ENCODE measurements at places on chromosomes 11 and 22. TPM values are rescaled to one million over a fixed set of nuclear protein-coding genes. Genes with fewer than 3 reads are reported as not detected.

The CHRNA10 gene
- polyA plus RNA-seq = 0.42 TPM

DNA sequence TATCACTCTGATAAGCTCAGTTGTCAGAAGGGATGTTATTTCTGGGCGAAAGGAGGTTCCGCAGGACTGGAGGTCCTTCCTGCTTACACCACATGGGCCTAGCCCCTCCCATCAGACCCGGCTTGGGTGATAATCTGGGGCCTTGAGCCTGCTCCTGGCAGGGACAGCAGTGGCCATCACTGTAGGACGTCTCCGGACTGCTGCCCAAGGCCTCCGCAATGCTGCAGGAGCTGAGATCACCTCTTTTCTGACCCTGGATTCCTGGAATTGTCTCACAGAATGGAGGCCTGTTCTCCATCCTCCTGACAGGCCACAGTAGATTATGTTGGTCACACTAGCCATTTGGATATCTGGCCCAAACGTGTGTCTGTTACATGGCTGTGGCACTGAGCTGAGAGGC, 9.2 kb upstream of the BIK start:
- peak overlapping the region; percentile 69 for H3K27ac ChIP-seq
- H3K27me3 ChIP-seq = no peaks in the 10 kb centered on the region
- no peaks in the 10 kb centered on the region for H3K36me3 ChIP-seq

The VSTM5 gene
- polyA plus RNA-seq = not detected

The CDC45 gene
- polyA plus RNA-seq = 0.54 TPM

GRCh38 chr11:8863838-8864237, 47.2 kb upstream of the AKIP1 start:
- no peak overlapping the region for H3K4me3 ChIP-seq
- H3K27ac ChIP-seq = peak overlapping the region; percentile 12
- no peaks in the 10 kb centered on the region for H3K27me3 ChIP-seq
- DNase-seq = no peak

- H3K4me1 ChIP-seq = no peaks in the 10 kb centered on the region
- H3K36me3 ChIP-seq = no peaks in the 10 kb centered on the region
- peaks cover 36% of the 10 kb centered on the region for H3K27me3 ChIP-seq
- H3K4me3 ChIP-seq = no peak overlapping the region
- no peak overlapping the region for H3K27ac ChIP-seq
Observed at GRCh38 chr11:1043563-1044096, 7.1 kb upstream of the MUC6 start.
